Uterine smooth muscle cell (primary cell): ENCODE measurements at places on chromosomes 3 and 15. TPM values are rescaled to one million over a fixed set of nuclear protein-coding genes. Genes with fewer than 3 reads are reported as not detected.

KLHL25 gene
- 4.5 and 5.0 TPM in 2 replicates for total RNA-seq

TRAT1 gene
- 0.11 TPM in 1 of 2 replicates, not detected in the other for total RNA-seq

PCSK6 gene
- 0.44 and 1.2 TPM in 2 replicates for total RNA-seq

WWTR1 gene
- 24.1 and 24.5 TPM in 2 replicates for total RNA-seq

CD80 gene
- total RNA-seq = 0.37 TPM in 1 of 2 replicates, not detected in the other

CCR3 gene
- total RNA-seq = not detected in 2 replicates

PTX3 gene
- total RNA-seq = 186 and 777 TPM in 2 replicates

SEMA3G gene
- under 0.01 TPM in 2 replicates for total RNA-seq

CGNL1 gene
- 0.66 and 1.5 TPM in 2 replicates for total RNA-seq
